ENCODE measurements at places on chromosomes 6 and 20. TPM values are rescaled to one million over a fixed set of nuclear protein-coding genes. Genes with fewer than 3 reads are reported as not detected.

SLC22A2 gene
- total RNA-seq, result not detected

WFDC5 gene
- total RNA-seq, result not detected

NMBR gene
- total RNA-seq, result not detected

ELOVL5 gene
- 13.0 TPM for total RNA-seq

LRRC73 gene
- 0.29 TPM for total RNA-seq

- no peak for DNase-seq
Measured at GRCh38 chr6:117157448-117157847, 107.9 kb upstream of the VGLL2 start.

DNA sequence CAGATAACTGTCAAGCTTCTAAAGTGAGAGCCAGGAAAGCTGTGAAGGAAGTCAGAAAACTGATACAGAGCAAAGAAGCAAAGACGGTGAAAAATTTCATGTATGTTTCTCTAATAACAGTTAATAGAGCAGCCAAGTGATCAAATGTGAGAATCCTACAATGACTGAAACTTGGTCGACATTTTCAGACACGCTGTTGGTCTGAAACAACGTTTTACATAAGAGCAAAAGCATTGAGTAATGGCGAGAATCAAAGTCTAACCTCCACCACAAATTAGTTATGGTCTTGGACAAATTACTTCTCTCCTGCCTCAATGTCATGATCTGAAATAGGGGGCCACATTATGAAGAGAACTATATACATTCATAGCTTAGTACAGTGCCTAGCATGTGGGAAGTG is 3.3 kb downstream of the MKKS start:
- no peak for DNase-seq

GRCh38 chr6:101344885-101345284 is 48.6 kb upstream of the GRIK2 start:
- DNase-seq, result no peak

DNA sequence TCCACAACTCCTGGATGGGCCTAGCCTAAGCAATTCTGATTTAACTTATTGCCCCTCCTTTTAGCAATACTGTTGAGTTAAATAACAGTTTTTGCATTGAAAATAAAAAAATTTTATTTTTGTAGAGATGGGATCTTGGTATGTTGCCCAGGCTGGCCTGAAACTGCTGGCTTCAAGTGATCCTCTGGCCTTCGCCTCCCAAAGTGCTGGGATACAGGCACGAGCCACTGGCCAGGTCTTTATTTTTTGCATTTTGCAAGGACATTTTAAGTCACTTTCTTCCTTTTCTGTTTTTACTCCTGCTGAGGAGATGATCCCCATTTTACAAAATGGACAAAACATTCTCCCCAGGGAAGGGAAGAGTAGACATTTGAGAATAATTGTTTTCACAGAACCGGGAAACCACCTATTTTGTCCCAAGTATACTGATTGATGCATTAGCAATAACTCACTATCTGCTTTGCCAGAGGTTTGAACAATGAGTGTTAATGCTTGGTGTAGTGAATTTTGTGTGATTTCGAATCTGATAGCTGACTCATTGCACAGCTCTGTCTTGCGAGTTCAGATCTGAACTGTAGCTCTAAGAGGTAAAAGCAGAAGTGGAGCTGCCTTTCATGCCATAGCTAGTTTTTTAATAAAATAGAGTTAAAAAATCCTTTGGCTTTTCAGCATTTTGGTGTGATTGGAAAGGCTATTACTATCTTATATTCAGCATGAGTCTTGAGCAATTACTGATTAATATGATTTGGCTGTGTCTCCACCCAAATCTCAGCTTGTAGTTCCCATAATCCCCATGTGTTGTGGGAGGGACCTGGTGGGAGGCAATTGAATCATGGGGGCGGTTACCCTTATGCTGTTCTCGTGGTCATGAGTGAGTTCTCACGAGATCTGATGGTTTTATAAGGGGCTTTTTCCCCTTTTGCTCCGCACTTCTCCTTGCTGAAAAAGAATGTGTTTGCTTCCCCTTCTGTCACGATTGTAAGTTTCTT is 20.9 kb downstream of the IGF2R start:
- DNase-seq, result no peak

DNA sequence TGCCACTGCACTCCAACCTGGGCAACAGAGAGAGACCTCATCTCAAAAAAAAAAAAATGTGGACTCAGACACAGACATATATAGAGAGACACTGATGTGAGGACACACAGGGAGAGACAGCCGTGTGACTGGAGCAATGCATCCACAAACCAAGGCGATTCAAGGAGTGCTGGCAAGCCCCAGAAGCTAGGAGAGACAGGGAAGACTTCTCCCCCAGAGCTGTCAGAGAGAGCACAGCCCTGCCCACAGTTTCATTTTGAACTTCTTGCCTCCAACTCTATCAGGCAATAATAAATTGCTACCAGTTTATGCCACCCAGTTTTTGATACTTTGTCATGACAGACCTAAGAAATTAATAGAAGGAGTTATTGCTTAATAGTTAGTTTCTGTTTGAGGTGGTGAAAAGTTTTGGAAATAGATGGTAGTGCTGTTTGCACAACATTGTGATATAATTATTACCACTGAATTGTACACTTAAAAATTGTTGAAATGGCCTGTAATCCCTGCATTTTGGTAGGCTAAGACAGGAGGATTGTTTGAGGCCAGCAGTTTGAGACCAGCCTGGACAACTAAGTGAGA is 5.1 kb upstream of the MDFI start:
- no peak for DNase-seq

DNA sequence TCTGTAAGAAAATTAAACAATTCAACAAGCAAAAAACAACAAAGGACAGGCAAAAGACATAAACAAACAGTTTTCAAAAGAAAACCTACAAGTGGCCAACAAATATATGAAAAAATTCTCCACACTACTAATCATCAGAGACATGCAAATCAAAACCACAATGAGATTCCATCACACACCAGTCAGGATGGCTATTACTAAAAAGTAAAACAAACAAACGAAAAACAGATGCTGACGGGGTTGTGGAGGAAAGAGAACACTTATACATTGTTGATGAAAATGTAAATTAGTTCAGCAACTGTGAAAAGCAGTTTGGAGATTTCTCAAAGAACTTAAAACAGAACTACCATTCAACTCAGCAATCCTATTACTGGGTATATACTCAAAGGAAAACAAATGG is 537.6 kb downstream of the HDGFL1 start:
- no peak for DNase-seq
